SK-N-DZ (cell line): ENCODE measurements at places on chromosomes 7 and 10.

DNA sequence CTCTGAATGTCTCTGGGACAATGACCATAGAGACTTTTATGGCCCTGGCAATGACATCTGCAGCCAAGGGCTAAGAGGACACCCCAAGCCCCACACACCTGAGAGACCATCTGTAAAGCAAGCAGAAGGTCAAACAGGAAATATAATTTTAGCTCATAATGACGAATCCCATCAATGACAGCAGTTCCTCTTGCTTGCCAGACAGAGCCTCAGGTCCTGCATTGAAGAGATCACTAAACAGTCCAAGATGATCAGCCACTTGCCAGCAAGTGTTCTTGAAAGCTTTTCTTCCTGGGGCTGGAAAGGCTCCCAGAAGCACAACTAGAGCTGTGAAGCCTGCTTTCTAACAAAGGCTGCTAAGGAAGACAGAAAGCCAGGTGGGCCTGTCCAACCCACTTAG, 993.7 kb upstream of the AUTS2 start:
- no peak for DNase-seq

- DNase-seq = no peak
Measured at GRCh38 chr7:144006029-144006691, 6.0 kb downstream of the OR6B1 start.

DNA sequence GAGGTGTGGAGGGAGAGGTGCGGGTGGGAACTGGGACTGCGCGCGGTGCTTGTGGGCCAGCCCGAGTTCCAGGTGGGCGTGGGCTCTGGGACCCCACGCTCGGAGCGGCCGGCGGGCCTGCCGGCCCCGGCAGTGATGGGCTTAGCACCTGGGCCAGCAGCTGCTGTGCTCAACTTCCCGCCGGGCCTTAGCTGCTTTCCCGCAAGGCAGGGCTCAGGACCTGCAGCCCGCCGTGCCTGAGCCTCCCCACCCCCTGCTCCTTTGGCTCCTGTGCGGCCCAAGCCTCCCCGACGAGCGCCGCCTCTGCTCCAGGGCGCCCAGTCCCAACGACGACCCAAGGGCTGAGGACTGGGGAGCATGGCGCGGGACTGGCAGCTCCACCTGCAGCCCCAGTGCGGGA, 232.7 kb downstream of the FGFR2 start:
- no peak for DNase-seq

DNA sequence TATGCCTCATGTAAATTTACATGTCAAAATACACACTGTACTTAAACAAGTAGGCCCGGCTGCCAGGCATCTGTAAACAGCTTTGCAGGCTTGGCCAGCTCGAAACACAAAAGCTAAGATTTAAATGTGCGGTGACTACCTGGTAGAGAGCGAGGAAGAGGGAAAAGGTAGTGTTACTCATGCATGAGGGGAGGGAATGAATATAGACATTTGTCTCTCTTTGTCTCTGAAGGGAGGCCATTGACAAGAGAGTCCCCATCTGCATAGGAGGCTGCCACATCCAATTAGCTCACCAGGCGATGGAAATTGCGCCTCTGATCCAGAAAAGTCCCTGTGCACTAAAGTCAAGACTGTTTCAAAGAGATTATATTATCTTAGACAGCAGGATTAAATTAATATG, 535.8 kb downstream of the PTPRN2 start:
- no peak for DNase-seq

DNA sequence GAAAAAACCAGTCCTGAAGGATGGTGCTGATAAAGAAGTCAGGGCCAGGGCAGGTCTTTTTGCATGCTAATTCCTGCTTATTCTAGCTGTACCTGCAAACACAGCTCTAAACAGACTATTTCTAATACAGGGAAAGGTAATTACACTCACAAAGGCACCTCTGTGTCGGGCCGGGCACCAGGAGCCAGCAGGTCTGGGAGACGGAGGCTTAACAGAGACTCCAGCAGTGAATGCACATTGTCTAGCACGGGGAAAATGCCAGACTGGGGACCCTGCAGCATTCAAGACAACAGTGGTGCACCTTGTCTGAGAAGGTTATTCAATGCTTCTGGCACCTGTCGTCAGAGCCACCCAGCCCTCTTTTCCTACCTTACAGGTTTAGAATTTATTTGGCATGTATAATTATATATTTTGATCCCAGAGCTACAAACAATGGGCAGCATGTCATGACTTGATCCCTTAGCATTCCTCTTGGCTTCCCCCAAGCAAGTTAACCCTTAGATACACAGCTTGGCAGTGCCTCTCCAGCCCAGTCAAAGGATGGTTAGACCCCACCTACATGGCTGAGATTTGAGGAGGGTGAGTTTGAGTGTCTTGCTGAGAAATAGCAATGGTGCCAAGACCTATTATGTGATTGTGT, 185.2 kb downstream of the SLC25A13 start:
- no peak for DNase-seq

DNA sequence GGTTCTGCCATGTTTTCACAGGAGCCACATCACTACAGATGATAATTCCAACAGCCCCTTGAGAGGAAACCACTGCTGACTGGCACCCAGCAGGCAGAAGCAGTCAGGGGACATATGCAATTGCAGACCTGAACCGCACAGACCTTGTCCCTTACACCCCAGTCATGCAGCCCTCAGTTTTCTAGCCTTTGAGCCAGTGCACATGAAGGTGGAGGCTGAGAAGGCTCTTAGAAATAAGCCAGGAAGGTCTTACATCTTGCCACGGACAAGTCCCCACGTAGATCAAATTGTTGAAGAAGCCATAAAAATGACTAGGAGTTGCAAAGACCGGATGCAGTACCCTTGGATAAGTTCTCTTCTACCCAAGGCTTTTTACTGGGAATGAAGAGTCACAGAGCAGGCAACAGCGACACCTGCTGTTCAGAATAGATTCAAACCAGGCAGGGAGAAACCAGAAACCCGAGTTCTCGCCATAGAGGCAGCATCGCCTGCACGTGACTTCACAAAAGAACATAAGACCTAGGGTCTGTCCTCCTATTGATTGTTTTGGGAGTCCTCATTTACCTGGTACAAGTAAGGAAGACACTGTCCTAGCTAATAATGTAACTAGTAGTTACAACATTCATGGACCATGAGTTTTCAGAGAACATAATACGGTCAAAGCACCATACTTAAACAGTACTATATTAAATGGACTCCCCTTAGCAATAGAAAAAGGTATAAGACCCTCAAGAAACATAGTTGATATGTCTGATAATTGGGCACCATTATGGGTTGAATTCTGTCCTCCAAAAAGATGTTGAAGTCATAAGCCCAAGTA, 11.1 kb downstream of the STEAP1B start:
- DNase-seq = peak; percentile 75

GRCh38 chr7:42151309-42151708, 85.7 kb downstream of the GLI3 start:
- no peak for DNase-seq

DNA sequence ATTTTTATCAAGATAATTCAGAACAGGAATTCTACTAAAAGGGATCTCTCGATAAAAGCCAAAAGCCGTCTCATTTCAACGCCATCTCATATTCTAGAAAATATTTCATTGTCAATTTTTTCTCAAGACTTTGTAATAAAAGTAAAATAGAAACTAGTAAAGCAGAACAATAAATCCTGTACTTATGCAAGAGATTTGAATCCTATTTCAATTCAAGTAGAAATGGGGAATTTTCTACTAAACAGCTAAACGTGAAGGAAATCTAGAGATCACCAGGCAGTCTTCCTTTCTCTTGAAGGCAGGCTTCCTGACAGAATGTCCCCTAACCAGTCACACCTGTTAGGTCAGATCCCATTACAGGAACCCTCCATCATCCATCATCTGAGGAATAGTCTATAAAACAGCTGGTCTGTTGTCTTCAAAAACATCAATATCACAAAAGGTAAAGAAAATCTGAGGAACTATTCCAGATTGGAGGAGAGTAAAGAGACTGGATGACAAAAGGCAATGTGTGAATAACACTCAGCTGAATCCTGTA, 23.7 kb downstream of the USP6NL start:
- no peak for DNase-seq

DNA sequence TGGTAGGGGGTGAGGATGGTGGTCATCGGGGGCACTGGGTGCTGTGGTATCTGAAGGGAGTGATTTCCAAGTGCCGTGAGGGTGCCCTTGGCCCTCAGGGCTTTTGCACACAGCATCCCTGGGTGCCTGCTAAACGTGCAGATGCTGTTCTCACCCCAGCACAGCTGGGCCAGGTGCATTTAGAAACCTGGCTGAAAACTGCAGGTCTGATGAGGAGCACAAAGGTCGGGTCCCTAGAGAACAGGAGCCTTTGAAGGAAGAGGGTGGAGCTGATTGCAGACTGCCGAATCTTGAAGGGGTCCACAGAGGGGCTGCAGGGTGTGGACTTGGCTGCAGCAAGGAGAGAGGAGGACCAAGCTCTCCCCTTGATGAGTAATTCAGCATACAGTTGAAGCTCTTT, 32.0 kb downstream of the ZMIZ1 start:
- no peak for DNase-seq

GRCh38 chr10:58578366-58578765, 65.7 kb downstream of the BICC1 start:
- no peak for DNase-seq

DNA sequence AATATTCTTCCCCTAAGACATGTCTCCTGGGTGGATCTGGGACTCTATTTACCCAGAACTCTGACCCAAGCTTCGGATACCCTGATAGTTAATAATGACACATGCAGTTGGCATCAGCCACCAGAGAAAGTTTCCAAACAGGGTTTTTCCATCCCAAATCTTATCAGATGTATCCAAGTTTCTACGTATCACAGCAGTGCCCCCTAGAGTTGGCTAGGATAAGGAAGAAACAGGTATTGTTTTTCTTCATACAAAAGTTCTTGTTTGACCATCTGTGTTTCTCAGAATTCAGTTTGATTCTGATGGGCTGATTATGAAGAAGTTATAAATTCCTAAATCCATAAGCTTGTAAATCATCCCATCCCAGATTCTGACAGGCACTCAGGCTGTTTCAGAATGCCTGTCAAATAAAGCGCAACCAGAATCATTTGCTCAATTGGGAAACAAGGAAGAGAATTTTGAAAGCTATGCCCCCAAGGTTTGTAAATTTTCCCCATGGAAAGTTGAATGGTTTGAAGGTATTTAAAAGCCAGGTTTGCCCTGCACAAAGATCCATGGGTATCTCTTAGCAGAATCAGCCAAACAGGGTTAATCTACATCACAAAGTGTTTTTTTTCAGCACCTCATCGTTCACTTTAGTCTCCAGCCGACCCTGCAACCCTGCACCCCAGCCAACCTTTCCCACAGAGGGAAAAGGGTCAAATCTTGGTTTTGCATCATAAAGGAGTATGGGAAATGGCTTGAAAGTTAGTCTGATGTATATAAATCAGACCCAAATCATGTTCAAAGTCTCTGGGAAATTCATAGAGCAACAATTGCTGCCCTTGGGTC, 47.4 kb downstream of the NRAP start:
- DNase-seq = no peak

- no peak for DNase-seq
Measured at GRCh38 chr10:33125111-33125510, 167.1 kb upstream of the ITGB1 start.

GRCh38 chr10:3330663-3331062, 158.1 kb upstream of the PITRM1 start:
- DNase-seq = no peak

- DNase-seq = no peak
Measured at GRCh38 chr10:7436490-7437100, 25.8 kb upstream of the SFMBT2 start.

DNA sequence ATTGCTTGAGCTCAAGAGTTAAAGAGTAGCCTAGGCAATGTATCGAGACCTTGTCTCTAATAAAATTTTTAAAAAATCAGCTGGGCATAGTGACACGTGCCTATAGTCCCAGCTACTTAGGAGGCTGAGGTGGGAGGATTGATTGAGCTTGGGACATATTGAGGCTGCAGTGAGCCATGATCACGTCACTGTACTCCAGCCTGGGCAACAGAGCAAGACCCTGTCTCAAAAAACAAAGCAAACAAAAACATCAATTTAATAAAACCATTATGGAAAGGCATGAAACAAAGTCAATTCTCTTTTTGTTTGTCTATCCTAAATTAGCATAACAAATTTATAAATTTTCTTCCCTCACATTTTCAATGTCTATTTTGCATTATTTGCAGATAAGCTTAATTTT, 108.4 kb downstream of the PHF14 start:
- DNase-seq = no peak
